ENCODE measurements at places on chromosomes 7 and 10.

- DNase-seq: no peak
These were observed 8.8 kb upstream of the ZNF503 start for GRCh38 chr10:75410132-75411005.

GRCh38 chr10:87895430-87895829 lies 32.0 kb downstream of the PTEN start:
- DNase-seq: no peak

DNA sequence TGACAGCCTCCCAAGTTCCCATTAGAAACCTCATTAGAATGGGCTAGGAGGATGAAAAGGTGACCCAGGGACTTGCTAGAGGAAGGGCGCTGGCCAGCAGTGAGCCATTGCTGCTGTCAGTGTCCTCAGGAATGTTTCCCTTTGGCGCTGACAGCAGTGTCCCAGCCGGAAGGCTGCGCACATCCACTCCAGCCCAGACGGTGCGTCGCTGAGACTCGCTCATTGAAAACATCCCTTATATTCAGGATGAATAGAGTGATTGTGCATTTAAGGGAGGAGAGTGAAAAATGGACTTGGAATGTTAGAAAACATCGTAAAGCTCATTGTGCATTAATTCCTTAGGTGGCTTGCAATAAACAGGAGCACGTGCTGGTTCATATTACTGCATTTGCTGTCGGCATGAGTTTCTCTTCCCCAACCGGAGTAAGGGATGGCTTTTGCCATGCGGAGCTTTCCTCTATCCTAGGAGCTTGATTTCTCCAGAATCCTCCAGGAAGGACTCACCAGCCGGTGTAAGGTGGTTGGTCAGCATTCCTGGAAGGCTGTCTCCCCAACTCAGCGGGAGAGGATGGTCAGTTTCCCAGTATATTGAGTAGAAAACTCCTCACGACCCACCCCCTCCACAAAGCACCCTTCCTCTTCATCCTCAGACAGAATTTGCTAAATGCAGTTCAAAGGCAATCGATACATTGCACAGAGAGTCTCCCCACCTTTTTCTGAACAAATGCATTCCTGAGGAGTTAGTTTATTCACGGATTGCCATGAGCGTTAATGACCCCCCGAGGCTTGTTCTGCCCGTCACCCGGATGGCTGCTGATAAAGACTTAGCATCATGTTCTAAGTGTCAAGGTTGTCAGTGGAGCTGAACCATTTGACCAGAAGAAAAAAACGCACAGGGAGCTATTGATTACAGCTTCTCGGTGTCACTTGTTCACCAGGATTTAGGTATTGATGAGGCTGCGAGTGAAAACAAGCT lies 201.8 kb downstream of the EBF3 start:
- DNase-seq: peak; percentile 51

DNA sequence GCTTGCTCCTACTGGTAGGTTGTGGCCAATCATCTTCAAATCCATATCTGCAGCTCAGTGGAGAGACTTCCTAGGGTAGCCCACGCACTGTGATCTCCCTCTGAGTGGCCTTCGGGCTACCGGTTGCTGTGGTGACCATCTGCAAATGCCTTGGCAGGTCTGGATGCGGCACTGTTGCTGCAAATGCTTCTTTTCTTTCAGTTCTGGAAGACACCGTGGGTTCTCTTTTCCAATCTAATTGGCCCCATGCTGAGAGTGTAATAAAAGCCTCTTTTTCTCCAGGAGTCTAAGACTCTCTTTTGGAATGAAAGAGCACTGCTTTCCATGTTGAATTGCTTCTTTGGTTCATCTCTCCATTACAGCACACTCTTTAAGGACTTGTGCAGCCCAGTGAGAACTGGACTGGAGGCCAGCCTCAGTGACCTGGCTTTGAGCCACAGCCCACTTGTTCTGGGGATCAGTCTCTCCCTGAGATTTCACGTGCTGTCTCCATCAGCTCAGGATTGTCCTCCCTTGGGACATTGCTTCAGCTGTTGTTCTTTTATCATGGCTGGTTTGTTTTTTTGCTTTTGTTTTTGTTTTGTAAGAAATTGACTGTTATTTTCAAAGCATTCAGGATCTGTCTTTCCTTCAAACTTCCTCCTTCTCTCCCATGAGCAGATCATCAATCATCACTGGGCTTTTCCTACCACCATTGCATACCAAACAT lies 286.6 kb downstream of the BMPER start:
- DNase-seq: no peak

- DNase-seq: no peak
These were observed 10.3 kb downstream of the CUL1 start for GRCh38 chr7:148709014-148709413.

DNA sequence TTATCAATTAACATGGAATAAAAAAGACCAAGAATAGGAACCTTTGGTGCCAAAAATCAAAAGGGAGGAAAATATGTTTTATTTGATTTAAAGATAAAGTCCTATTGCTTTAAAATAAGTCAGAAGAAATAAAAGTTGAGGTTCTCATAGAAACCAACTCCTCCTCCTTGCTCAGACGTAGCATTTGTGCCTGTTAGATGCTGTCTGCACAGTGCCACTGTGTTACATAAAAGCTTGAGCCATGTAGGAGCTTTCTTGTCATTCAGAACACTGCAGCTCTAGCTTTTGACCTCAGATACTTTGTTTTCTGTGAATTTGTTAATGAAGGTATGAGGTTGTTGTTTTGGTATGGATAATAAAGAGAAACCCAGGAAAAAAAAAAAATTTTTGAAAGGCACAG lies 50.3 kb downstream of the LRRC4 start:
- no peak for DNase-seq

DNA sequence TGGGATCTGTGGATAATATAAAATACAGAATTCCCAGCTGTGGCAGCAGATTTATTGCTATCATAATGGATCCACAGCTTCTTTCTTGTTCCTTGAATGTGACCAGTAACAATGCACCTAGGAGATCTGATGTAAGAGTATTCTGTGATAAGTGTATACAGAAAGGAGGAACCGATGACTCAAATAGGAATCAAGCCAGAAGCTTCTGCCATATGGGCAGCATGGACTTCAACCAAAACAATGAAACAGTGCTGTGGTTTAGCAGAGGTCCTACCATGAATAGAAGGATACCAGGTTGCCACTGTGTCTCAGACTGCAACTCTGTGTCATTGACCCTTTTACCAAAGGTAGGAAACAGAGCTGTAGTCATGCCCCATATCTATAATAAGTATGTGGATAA lies 81.8 kb downstream of the PTPRZ1 start:
- DNase-seq: no peak

- no peak for DNase-seq
These were observed 437.7 kb downstream of the RPS24 start for GRCh38 chr10:78471326-78471722.

DNA sequence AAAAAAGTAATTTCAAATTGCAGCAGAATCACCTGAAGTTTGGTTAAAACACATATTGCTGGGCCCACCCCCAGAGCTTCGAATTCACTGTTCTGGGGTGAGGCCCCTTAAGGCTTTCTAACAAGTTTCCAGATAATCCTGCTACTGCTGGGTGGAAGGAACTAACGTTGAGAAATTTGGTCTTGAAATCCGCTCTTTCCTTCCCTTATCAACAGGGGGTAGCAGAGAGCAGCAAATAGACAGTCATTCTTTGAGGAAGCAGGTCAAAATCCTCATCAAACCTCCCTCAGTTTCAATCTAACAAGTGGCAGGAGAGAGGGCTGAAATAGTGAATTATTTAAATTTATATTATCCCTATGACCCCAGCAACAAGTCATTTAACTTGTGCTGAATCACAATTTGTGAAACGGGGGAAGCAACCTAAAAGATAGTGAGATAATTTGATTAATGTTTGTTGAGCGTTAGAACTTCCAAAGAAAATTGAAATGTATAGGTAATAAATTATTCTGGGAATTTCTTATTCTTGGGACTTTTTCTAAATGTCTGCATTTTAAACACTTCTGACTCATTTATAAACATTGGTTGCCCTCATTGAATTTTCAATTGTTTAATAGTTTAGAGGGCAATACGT lies 21.7 kb upstream of the MALSU1 start:
- DNase-seq: no peak

GRCh38 chr10:71431239-71432100 lies 34.8 kb downstream of the CDH23 start:
- DNase-seq: peak; percentile 37

DNA sequence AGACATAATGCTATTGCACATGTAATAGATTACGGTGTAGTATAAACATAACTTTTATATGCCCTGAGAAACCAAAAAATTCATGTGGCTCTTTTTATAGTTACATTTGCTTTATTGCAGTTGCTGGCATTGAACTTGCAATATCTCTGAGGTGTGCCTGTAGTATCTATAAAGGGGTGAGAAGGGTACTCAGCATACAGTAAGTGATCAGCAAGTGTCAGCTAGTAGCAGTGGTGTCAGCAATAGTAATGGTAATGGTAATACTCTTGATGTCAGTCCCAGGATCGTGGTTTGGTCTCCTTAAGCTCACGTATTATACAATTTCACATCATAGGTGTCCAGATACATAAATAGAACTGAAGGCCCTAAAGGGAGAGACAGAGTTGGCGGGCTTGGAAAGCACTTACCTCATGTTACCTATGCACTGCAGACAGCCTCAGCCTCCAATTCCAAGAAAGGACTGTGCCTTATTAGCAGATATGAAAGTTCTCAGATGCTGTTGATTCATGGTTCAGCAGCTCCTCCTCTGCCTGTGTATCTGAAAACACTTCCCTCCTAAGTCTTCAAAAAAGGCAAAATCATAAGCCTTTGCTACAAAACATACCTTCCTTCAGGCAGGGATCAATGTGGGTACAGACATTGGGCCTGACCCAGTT lies 6.6 kb upstream of the GIMAP7 start:
- DNase-seq: no peak

GRCh38 chr7:85183296-85183695 lies 3.6 kb downstream of the SEMA3D start:
- no peak for DNase-seq

GRCh38 chr7:12322284-12322902 lies 81.3 kb downstream of the VWDE start:
- DNase-seq: no peak

GRCh38 chr10:125003901-125004467 lies 62.1 kb downstream of the ZRANB1 start:
- peak; percentile 49 for DNase-seq

GRCh38 chr10:12195281-12195602 lies 449 bp downstream of the NUDT5 start:
- no peak for DNase-seq

DNA sequence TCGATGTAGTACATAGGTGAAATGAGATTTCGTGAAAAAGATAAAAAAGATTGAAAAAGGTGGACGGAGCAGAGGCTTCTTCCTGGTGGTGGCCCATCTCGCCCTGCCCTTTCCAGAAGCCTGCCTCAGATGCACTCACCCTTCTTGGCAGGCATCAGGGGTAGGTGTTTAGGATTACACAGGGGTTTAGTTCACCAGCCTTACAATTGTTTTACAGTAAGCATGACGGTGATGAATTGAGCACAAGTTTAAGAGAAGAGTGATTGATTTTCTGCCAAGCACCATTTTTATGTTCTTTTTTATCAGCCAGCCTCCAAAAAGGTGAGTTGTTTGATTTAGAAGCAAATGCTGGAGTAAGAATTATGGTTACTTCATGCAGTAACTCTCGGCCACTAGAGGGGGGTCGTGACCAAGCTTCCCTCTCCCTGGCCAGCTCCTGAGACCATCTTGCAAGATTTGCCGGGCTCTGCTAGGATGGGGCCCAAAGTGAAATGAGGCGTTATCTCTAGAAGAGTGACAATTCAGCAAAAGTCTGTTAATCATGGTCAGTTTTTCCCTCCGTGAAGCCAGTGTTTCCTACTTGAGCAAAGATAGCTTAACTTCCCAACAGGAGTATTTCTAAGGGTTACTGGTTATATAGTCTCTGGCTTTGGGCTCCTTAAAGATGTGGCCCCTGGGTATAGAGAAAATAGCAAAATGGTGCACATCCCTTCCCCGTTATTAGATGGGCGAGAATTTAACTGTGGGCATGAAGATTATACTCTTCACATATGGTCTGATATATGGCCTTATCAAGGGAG lies 228.8 kb downstream of the BMPER start:
- DNase-seq: no peak

DNA sequence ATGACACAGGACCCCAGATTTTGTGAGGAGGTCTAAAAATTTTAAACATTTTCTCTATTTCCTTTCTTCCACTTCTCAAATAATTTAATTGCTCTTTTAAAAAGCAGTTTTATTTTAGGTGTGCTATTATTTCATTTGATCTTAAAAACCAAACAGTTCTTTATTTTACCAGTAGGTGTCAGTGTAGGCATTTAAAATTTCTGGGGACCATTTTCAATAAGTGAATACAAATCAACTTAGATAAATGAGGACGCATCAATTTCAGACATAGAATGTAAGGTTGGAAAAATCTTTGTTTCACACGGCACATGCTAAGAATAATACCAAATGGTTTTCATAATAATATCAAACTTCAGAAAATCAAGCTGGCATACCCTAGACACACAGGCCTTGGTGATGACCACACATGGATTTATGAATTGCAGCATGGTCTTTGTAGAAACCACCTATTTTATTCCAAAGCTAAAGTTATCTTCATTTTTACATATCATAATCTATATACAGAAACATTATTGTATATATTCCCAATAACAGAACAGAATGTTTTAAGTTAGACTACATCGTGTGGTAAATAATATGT lies 127.6 kb upstream of the SLC26A5 start:
- no peak for DNase-seq

- no peak for DNase-seq
These were observed 19.7 kb downstream of the TAC1 start for GRCh38 chr7:97751566-97751965.

- peak; percentile 84 for DNase-seq
These were observed 26.0 kb downstream of the PRSS2 start for GRCh38 chr7:142796501-142797390.

DNA sequence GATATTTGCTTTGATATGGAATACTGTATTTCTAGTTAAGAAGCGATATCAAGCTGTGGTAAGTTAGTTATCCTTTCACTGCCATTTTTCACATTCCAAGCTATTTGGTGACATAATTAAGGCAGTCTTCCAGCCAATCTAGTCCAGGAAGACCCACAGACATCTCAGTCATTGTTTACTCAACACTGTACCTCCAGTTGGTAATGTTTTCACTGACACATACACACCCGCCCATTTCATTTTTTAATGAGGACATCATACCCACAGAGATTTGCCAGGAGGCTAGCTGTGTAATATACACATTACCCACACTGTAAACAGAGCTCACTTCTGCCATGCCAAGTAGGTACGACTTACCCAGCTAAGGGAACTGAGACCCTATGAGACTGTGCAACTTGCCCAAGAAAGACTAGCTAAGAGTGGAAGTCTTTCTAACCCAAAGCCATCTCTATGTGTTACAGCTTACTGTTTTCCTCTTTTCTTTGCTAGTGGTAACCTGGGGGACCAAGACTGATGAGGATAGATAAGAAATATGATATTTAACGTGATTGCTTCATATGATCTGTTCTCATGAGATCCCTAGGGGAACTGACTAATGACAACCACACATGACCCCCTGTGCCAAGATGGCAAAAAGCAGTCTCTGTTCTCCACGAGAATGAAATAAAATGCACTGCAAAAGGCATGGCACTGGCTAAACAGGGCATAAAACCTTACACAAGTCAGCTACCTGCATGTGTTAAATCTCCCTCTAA lies 179.0 kb downstream of the DGKI start:
- no peak for DNase-seq
